ENCODE measurements at places on chromosomes 11 and 22.
A peak's percentile ranks its signal among the peaks of the same experiment; 100 is the strongest.

- no peak for DNase-seq
These were observed 50.1 kb upstream of the CTTN start for GRCh38 chr11:70348191-70348590.

GRCh38 chr11:66048547-66049323, at the start of gene GAL3ST3:
GAL3ST3 (minus strand) TSS chr11:66049161; CDS start chr11:66045415, 3,746 bp downstream.
- no peak for DNase-seq

DNA sequence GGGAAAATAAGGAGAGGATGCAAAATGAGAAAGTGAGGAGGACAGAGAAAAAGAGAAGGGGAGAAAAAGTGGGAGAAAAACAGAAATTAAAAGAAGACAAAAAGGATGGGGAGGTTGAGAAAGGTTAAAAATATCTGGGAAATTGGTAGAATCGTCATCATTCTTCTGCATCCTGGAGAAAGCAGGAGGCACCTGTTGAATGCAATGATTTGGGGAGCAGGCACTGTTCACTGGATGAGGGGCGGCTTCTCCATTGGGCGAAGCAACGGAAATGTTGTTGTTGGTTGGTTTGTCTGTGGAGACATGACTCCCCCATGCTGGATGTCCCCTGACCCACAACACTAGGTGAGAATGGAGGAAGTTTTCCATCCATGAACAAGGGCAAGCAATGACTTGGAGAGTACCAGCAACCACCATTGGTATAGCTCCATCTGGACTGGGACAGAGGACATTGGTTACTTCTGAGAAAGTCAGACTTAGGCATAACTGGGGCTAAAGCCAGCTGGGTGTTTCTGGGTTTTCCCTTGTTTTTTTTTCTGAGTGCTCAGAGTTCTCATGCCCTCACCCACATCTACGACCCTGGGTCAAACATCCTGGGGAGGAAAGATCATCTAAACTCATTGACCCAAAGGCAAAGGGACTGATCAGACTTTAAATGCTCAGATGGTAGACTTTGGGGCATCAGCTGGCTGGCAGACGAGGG, 11.9 kb upstream of the CD44 start:
- DNase-seq: no peak

GRCh38 chr22:31346733-31347250, 646 bp upstream of the PATZ1 start:
- peak; percentile 40 for DNase-seq

DNA sequence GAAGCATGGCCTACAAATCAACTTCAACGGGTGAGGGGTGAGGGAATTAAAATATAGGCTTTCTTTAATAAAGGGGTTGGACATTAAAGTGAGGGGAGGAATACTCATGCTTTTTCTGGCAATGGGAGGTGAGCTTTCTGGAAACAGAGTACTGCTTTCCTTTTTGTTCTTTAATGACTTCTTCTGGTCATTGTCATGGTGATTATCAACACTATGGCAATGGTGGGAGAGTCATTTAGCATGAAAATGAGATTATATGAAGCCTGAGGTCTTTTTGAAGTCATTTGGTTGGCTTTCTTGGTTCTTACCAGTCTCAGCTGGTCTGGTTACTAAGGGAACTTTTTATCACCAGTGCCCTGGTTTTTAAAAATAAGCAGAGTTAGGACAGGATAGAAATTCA, 475.8 kb upstream of the LRRC4C start:
- no peak for DNase-seq

GRCh38 chr11:119496469-119496868, 73.5 kb upstream of the THY1 start:
- DNase-seq: no peak

GRCh38 chr11:64870176-64870892, 8.1 kb downstream of the EHD1 start:
- no peak for DNase-seq

- DNase-seq: no peak
These were observed 53.7 kb downstream of the HIPK3 start for GRCh38 chr11:33310720-33311500.

GRCh38 chr11:67356864-67357561, 3.7 kb upstream of the POLD4 start:
- peak; percentile 78 for DNase-seq

GRCh38 chr11:60363542-60364470, 14.5 kb upstream of the MS4A7 start:
- DNase-seq: peak; percentile 82

DNA sequence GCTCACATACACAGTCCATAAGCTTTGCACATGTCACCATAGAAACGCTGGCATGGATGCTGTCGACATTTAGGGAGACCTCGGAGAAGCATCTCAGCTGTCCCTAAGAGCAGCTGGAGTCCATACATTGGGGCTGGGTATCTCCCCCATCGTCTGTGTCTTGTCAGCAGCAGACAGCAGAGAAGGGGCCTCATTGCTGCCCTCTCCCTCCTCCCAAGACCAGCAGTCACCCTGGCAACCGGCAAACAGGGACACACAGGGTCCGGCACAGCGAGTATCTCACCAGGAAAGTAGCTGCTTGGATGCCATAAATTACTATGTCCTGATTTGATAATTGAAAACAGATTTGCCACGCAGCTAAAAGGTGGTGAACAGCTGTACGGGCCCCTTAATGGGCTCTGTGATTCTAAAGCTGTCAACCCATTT, 84.4 kb downstream of the CD44 start:
- DNase-seq: no peak

DNA sequence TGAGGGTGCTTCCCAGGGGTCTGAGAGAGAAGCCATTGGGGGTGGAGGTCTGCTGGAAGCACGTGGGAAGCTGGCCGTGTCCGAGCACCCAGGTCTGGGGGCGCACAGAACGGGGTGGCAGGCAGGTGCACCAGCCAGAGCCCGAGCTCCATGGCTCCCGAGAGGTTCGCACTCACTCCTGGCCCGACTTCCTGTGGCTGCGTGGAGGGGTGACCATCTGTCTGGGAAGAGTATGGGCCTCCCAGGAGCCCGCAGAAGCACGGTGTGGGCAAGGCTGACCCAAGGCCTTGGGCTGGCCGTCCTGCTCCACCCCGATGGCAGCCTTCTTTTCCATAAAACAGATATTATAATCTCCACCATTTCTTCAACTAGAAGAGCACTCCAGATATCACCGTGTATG, 256.0 kb upstream of the B3GAT1 start:
- DNase-seq: no peak

DNA sequence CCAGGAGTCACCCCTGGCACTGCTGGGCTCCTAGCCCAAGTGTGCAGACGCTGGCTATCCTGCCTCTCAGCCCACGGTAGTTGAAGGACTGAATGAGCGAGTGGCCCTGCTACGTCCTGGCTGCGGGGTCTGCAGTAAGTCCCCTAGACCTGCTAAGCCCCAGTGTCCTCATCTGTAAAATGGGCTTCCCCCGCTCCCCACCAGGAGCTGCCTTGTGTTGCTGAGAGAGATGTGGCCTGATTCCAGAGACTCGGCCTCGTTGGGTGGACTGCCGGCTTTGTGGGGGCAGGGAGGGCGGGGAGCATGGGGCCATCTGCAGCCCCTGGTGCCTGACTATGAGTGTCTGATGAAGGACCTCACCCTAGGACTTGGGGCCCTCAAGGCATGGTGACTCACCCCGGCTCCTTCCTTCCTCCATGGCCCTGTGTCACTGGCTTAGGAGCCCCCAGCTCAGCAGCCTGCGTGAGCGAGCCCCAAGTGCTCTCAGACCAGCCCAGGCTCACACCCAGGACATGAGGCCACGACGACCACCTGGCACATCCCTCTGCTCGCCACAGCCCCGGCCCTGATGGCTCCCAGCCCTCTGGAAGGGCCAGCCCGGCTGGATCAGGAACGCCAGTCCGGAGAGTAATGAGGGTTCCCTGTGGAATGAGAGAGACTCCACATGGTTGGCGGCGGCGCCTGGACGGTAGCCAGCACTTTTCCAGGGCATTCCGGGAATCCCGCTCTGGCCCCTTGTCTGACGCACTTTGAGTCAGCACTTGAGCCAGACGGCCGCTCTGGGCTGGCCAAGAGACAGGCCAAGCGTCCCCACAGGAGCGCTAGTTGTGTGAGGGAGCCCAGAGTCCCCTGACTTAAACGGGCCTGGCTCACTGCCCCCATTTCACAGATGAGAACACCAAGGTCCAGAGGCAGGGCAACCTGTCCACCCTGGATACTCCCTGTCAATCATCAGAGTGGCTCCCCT, 50.5 kb upstream of the SHISAL1 start:
- peak; percentile 75 for DNase-seq

DNA sequence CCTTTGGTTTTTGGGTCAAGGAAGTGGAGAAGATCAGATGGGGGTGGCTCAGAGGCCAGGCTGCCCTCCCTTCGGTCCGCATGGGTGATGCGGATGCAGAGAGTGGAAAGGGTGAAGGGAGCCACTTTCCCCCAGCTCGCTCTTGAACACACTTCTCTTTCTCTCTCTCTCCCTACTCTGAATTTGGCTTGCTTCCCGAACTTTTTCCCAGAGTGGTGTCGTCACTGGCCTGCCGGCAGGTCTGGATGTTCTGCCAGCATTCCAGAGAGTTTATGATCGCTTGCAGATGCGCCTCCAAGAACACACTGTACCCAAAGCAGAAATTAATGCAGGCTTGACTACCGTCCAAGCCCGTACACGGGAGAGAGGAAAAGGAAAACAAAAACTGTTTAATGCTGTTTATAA, 103.2 kb downstream of the ZBTB16 start:
- DNase-seq: peak; percentile 42

DNA sequence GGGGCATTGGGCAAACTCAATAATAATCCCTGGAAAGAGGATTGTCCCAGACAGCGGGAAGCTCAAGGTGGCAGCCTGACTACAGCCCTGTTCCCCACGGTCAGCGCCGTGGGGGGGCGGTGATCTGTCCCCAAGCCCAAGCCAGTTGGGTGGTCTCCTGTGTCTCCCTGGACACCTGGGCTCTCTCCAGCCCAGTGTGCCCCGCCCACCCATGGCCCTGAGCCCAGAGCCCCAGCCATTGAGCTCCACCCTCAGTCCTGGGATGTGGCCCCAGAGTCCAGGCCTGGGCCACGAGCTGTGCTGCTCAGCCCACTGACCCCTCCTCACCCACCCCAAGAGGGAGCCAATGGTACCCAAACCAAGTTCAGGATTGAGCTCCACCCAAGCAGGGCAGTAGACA, 27.9 kb upstream of the PDE2A start:
- DNase-seq: no peak

DNA sequence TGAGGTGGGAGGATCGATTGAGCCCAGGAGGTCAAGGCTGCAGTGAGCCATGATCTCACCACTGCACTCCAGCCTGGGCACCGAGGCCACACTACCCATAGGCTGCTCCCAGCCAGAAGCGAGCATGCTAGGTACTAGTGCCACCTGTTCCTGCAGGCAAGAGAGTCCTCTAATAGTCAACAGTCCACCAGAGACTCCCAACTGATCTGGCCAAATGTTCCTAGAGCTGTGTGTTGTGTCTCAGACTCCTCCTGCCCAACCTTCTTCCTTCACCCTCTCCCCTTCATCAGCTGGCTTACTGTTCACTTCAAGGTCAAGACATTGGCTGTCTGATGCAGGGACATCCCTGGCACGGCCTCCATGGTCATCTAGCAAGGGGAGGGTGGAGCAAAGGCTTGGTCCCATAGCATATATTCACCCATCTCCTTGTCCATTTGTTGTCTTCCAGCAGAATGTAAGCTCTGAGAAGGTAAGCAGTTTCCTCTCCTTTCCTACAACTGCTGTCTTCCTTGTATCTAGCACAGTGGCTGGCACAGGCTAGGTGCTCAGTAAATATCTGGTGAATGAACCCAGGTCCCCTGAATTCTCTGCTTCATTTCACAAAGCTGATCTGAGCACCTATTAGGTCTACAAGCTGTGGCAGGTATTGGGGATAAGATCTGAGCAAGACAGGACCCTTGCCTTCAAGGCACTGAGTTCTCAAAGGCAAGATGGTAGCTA, 126.2 kb upstream of the SERPIND1 start:
- no peak for DNase-seq

All from COLO829 (cell line).